ENCODE measurements at places on chromosomes 5 and 9.

DNA sequence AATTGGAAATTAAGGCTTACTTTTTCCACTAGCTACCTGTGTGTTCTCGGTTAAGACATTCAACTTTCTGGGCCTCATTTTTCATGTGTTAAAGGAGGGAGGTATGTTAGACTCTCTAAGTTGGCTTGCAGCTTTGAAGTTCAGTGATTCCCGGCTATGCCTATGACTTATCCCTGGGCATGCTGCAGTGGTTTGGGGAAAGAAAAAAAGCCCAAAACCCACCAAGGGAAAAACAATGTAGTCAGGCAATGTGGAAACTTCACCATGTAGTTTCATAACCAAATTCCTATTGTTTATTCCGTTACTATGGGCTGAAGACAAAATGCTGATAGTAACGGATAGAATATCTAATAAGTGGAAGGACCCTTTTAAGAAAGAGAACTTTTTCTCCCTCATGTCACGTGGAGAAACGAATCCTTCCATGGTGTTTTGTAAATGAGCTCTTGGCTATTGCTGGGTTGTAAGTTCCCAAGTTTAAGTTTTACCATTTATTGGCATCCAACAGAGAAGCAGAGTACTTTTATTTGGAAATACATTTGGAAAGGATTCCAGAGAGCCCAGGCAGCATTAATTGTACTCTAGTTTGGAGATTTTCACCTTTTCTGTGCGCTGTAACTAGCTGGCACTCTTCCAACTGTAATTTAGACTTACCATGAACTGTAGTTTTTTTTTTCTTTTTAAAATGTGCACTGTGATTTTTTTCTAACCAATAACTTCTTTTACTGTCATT is 84.9 kb upstream of the MPDZ start:
- DNase-seq = no peak

- DNase-seq = no peak
These were observed 118.6 kb downstream of the KDM4C start for GRCh38 chr9:6876195-6876894.

GRCh38 chr5:139696894-139697658 is 48.9 kb downstream of the CXXC5 start:
- no peak for DNase-seq

DNA sequence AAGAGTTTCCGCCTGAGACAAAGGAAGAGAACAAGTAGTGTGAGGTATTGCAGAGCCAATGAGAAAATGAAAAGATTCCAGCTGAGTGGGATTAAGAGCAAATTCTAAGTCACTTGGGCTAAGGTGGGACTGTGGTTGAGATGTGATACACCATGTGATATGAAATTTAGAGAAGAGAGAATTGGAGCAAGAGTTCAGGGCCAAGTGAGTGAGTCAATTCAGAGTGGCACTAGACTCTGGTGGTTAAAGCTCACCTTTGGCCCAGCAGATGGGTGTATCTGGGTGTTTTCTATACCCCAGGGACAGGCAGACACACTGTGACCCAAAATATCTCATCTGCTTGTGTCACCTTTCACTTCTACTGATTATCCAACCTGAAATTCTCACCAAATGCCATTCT is 368.1 kb downstream of the KCNN2 start:
- DNase-seq = no peak

- DNase-seq = no peak
These were observed 92.6 kb upstream of the LMX1B start for GRCh38 chr9:126521089-126521488.

- no peak for DNase-seq
These were observed 74.4 kb upstream of the EQTN start for GRCh38 chr9:27371382-27371781.

- DNase-seq = no peak
These were observed 64.2 kb upstream of the CEP78 start for GRCh38 chr9:78171651-78172050.

GRCh38 chr5:140043508-140043872 is 391 bp upstream of the NRG2 start:
- DNase-seq = no peak

DNA sequence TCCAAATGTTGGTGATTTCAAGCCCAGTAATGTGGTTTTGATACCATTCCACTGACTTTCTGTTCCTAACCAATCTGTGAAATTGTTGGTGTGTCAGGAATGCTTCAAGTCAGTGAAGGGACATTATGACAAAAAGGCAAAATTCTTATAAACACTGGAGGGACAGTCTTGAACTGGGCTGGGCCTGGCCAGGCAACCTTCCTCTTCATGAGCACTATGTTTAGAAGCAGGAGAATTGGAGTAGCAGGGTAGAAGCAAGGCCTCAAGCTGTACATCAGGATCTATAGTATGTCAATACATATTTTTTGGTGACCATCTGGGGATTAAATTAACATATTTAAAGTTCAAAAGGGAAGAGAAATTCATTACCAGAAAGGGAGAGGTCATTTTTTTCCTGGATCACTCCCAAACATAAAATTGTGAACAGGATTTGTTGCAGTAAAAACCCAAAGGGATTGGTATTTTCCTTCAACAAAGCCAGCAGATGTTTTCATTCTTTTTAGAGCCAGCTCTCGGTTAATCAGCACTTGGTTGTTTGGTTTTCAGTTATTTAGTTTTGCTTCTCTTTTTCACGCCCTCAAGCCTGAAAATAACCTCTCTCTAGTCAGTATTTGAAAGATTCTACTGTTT is 77.9 kb upstream of the PIK3R1 start:
- no peak for DNase-seq

DNA sequence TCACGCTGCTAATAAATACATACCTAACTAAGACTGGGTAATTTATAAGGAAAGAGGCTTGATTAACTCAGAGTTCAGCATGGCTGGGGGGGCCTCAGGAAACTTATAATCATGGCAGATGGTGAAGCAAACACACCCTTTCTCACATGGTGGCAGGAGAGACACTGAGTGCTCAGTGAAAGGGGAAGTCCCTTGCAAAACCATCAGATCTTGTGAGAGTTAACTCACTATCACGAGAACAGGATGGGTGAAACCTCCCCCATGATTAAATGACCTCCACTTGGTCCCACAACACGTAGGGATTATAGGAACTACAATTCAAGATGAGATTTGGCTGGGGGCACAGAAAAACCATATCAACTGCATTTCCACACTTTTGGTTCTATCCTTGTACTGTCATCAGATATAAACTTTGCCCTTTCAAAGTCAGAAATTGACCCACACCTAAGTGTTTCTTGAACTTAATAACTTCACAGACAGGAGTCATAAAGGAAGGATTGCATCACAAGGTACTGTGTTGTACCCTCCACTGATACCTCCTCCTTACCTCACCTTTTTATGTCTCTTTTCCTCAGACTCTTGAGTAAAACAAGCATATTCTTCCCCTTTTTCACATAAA is 319.1 kb upstream of the PIK3R1 start:
- no peak for DNase-seq

- DNase-seq = no peak
These were observed 683.8 kb downstream of the LRRC70 start for GRCh38 chr5:63262185-63262981.

GRCh38 chr5:100270023-100270771 is 265.0 kb upstream of the FAM174A start:
- no peak for DNase-seq

DNA sequence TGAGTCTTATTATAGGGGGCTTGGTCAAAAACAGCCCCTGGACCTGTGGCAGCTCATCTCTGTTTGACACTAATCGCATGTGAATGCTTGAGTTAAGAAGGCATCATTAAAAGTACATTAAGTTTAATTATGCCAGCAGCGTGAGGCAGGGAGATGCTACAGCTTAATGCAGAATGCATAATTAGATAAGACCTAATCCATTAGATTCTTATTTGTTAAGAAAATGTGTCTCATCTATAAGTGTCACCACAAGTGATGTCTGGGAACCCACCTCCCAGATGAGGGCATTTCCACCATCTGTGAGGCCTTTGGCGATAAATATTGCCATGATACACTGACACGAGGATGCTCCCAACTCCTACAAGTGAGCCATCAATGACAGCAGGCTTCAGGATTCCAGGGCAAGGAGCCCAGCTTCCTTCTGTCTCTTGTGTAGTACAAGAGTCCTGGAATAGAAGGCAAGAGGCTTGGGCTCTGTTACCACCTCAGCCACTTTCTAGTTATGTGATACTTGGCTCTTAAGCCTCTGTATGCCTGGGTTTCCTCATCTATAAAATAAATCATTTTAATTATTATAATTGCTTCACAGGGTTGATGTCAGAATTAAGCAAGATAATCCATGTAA is 202.7 kb downstream of the FAM114A2 start:
- DNase-seq = no peak

- DNase-seq = no peak
These were observed 645.2 kb upstream of the RGMB start for GRCh38 chr5:98128271-98128670.

DNA sequence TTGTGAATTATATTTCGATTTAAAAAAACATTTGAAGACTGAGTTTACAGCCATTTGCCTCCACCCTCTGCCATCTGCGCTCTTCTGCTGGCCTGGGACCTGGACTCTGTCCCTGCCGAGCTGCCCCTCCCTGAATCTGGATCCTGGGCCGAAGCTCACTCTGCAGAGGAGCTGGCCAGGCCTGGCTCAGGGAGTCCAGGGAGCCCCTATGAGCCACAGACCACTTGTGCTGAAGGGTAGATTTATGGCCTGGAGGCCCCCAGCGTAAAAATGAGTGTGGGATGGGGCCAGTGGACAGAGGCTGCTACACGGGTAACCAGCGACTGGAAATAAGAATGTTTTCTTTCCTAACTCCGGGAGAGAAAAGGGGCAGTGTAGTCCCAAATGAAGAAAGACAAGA is 129.8 kb downstream of the FGF18 start:
- no peak for DNase-seq

GRCh38 chr9:132451276-132451675 is 41.3 kb downstream of the CFAP77 start:
- no peak for DNase-seq

GRCh38 chr5:132526290-132526973 is 16.9 kb downstream of the IL5 start:
- no peak for DNase-seq

DNA sequence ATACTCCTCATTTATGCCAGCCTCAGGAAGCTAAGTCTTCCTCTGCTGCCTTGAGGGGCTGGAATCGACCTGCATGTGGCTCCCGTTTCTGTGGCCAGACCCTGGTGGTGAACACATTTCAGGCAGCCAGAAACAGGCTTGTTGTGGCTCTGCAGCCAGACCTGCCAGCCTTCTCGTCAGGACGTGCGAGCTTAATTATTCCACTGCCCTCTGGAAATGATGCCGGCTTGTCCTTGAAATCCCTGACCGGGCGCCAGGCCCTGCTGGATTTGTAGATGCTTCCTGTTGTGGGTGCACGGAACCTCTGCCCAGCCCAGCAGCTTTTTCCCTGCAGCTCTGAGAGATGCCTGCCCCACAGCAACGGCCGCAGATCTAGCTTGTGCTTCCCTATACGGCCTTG is 41.6 kb downstream of the PDZD2 start:
- DNase-seq = no peak

- DNase-seq = no peak
These were observed 77.0 kb upstream of the ADAMTS19 start for GRCh38 chr5:129382921-129383672.

GRCh38 chr9:125525921-125526631 is 180.9 kb downstream of the MAPKAP1 start:
- DNase-seq = no peak

- no peak for DNase-seq
These were observed 642 bp downstream of the SV2C start for GRCh38 chr5:76083555-76084495.

DNA sequence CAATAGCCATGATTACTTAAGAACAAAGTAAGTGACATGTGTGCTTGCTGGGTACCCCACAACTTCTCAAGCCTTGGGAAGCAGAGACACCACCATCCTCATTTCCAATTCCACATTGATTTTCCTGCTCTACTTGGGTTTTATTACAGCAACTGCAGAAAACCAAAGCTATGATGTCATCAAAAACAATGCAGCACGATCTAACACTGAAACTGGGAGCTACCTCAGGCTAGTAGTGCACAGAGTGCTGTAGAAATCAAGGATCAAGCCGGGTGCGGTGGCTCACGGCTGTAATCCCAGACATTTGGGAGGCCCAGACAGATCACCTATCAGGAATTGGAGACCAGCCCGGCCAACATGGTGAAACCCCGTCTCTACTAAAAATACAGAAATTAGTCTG is 174.4 kb upstream of the MSX2 start:
- DNase-seq = no peak

GRCh38 chr5:153782589-153783361 is 255.9 kb downstream of the FAM114A2 start:
- no peak for DNase-seq

GRCh38 chr9:113219186-113219936 is 1.7 kb downstream of the FKBP15 start:
- DNase-seq = no peak

DNA sequence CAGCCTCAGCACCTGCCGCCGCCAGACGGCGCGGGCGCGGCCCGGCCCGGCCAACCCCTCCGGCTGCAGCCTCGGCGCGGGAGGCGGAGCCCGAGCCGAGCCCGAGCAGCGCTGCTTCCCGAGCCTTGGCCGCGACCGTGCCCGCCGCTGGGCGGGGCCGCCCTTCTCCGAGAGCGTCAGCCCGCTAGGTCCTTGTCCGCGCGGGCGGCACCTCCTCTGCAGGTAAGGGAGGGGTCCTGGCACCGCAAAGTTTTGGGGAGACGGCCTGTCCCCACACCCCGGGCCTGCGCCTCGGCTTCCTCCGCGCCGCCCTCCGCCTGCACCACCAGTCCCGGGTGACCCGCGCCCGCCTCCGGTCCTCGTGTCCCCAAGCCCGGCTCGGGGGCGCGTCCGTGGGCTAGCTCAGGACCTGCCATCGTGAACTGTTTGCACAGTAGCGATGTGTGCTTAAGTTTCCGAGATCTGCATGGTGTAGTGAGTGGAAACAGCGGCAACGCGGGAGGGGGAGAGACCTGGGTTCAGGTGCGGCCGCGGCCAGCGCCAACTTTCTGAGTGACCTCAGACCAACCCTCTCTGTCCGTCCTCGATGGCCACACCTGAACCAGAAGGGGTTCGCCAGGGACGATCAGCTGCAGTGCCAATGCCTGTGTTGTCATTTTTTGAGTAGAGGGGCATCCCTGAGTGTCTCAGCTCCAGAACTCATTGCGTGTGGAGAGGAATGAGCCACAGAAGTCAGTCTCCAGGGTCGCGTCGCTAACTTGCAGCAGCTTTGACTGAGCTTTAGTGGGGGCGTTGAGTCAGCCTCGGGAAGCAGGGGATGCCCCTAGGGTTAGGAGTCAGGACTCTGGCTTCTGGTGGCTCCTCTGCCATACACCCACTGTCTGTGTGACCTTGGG is at the start of gene FRMPD1:
Gene FRMPD1 (plus strand): TSS at position 82 of the 896 bp plus-strand sequence. CDS start 41,688 bp downstream, outside the sequence.
- DNase-seq = peak; percentile 47

DNA sequence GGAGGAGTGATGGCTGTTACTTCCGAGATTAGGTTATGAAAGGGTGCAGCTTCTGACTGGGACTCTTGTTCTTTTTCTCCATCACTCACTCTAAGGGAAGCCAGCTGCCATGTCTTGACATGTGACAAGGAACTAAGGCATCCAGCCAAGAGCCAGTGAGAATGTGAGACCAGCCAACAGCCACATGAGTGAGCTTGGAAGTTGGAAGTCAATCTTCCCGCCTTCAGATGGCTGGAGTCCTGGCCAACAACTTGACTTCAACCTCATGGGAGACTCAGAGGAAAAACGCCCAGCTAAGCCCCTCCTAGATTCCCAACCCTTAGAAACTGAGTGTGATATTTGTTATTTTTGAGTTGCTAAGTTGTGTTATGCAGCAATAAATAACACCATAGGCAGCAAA is 201.1 kb downstream of the SNX18 start:
- no peak for DNase-seq

GRCh38 chr9:124897570-124898460 is 35.9 kb downstream of the ARPC5L start:
- DNase-seq = no peak
